ENCODE measurements at places on chromosomes 6 and 20. TPM values are rescaled to one million over a fixed set of nuclear protein-coding genes. Genes with fewer than 3 reads are reported as not detected.

The SLC2A10 gene
- polyA plus RNA-seq = 20.5 TPM

GRCh38 chr6:164164876-164165275 is 750.4 kb downstream of the QKI start:
- DNase-seq = no peak

DNA sequence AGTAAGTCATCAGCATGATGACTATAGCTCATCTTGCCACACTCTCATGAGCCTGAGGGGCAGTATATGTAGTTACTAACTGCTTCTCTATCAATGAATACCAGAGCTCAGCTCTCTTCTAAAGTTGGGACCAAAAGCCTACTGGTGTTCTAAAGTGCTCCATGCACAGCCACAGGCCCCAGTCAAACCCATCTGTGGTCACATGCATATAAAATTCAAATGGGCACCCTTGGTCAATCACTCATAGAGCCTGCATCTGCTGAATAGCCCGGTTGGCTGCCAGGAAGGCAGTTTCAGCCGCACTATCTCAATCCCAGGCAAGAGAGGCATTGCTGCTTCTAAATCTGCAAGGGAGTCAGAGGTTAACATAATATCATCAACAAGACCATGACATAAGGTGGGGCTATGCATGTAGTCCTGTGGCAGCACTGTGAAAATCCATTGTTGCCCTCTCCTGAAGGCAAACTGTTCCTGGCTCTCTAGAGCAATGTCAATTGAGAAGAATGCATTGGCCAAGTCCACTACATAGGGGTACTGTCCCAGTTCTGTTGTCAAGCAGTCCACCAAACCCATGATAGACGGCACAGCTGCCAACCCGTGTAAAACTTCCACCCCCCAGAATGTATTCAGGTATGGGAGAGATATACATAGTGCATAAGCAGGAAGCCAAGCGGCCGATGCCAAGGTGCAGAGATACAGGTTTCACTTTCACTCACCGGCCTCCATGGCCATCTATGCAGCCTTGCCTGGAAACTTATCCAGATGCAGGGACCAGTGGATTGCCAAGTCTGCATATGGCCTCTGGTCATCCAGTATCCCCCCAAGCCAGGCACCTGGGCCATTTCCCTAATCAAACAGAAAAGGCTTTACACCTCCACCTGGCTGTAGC is 76.2 kb downstream of the ALDH8A1 start:
- DNase-seq = no peak

The AKAP12 gene
- polyA plus RNA-seq = 112 TPM

The GJA10 gene
- not detected for polyA plus RNA-seq

DNA sequence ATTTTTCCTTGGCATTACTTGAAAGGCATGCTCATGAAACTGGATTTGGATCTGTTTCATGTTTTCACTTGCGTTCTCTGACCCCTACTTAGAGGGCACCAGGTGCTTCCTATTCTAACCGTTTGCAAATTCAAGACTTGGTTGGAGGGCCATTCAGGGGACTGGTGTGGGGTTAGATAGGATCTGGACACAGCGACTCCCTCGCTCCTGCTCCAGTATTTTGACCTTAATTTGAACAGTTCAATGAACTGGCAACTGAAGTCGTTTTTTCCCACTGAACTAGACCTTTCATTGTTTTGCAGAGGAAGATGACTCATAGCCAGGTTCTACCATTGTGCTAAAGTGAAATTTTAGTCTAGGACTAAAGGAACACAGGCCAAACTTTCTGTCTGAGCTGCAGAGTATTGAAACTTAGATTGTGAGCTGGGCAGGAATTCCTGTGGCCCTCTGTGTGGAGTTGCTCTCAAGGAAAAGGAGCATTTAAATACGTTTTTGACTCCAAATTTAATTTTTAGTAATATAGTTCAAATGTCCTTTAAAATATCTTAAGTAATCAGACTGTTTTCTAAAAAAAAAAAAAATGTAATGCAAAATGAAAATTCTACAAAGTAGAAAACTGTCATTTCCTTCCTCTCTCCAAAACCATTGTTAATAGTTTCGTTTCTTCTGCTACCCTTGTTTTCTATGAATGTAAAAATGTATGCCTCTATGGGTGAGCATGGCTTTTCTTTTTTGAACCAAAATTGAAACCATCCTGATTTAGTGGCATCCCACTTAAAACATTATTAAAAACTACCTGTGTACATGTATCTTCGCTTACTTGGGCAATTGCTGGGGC is 64.8 kb downstream of the UTRN start:
- peak; percentile 39 for DNase-seq

DNA sequence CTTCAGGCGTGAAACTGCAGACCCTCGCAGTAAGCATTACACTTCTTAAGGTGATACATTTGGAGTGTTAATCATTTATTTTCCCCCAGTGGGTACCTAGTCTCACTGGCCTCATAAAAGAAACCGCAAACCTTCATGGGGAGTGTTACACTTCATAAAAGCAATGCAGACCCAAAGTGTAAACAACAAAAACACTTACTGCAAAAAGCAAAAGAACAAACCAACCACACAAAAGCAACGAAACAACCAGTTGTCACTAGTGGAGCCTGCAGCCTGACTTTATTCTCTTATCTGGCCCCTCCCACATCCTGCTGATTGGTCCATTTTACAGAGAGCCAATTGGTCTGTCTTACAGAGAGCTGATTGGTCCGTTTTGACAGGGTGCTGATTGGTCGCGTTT is 23.8 kb downstream of the LY86 start:
- DNase-seq = no peak

The TREM2 gene
- polyA plus RNA-seq = 0.18 TPM

DNA sequence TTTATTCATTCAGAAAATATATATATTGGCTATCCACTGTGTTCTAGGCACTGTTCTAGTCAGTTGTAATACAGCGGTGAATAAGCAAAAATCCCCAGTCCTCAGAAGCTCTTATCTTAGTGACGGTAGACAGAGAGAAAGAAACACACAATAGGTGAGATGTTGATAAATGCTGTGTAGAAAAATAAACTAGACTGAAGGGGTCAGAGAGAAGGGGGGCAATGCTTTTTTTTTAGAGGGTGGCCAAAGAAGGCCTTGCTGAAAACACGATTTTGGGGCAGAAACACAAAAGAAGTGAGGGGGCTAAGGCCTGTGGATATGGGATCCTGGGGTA is 68.0 kb upstream of the MBOAT1 start:
- no peak for DNase-seq

- DNase-seq = no peak
These were observed 317.6 kb downstream of the HDGFL1 start for GRCh38 chr6:22886650-22887581.

DNA sequence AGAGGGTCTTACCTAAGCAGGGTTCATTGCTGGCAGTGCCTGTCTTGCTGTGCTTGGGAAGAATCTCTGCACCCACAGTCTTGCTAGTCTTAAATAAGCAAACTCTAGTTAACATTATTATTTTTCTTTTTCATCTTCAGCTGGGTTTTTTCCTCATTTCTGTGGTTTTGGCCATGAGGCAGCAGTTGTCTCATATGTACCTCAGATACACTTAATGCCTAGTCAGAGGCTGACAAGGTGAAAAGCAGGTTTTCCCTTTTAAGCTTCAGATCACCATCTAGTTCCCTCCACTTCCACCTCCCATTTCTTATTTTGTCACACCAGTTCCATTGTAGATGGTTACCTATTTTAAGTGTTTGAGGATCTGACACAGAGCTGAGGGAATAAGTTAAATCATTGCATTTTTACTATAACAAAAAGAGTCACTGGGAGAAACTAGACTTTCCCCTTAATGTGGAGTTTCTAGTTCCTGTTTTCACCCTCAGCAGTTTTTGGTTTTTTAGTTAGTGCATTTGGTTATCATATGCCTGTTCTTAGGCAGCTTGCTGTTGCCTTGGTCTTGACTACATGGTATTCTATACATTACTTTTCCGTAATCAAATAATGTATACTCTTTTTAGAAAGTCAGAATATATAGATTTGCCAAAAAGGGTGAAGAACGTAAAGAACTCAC is 46.0 kb downstream of the AFDN start:
- no peak for DNase-seq

The SNAI1 gene
- polyA plus RNA-seq = 7.7 TPM

The ANGPT4 gene
- polyA plus RNA-seq = not detected

DNA sequence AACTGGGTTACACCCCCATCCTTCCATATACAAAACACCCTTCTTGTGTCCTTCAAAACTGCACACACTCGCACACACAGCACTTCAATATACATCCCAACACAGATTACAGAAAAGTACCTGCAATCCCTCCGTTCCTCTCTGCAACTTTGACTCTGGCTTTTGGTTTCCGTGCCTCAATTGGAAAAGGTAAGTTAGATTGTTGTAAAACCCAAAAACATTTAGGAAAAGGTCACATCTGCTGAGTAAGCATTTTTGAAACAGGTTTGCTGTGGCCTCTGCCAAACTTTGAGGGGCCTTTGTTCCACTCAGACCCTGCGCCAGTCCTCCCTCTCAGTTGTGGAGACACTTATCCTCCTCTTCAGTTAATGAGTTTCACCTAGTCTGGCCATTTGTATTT is 4.2 kb downstream of the NKX2-4 start:
- no peak for DNase-seq

DNA sequence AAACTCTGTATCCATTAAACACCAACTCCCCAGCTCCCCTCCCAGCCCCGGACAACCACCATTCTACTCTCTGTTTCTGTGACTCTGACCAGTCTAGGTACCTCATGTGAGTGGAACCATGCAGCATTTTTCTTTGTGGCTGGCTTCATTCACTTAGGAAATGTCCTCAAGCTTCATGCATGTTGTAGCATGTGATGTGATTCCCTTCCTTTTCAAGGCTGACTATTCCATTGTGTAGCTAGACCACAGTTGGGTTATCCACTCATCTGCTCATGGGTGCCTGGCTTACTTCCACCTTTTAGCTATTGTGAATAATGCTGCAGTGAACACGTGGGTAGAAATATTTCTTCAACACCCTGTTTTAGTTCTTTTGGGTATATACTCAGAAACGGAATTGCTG is 8.8 kb upstream of the BPHL start:
- no peak for DNase-seq

GRCh38 chr6:144195671-144196270 is 45.5 kb downstream of the STX11 start:
- no peak for DNase-seq

The POU5F1 gene
- 0.72 TPM for polyA plus RNA-seq

The TFAP2D gene
- not detected for polyA plus RNA-seq

GRCh38 chr6:134007077-134007476 is 45.3 kb downstream of the SLC2A12 start:
- peak; percentile 42 for DNase-seq

The LY86 gene
- 2.2 TPM for polyA plus RNA-seq

DNA sequence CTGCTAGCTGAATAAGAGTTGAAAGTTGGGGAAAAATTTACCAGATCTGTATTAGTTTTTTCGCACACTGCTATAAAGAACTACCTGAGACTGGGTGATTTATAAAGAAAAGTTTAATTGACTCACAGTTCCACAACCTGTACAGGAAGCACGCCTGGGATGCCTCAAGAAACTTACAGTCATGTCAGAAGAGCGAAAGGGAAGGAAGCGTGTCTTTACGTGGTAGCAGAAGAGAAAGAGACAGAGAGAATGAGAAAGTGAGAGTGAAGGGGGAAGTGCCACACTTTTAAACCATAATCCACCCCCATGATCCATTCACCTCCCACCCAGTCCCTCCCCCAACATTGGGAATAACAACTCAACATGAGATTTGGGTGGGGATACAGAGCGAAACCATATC is 79.6 kb downstream of the KHDC1L start:
- DNase-seq = no peak

The C2 gene
- polyA plus RNA-seq = 3.6 TPM

DNA sequence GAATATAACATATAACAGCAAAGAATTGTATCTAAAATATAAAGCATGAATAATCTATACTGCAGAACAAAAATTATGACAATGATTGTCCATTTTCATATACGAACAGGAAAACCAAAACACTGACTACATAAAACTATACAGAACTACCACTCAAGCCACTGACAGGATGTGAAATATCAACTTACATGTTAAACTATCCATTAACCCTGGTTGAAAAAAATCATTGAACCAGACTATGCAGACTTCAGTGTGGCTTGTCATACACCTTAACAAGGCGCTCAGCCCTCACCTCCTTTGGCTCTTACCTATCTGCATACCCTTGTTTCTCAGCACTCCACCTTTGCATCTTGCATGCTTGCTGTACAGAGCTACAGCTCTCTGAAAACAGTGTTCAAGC is 34.9 kb downstream of the ASCC3 start:
- DNase-seq = no peak

DNA sequence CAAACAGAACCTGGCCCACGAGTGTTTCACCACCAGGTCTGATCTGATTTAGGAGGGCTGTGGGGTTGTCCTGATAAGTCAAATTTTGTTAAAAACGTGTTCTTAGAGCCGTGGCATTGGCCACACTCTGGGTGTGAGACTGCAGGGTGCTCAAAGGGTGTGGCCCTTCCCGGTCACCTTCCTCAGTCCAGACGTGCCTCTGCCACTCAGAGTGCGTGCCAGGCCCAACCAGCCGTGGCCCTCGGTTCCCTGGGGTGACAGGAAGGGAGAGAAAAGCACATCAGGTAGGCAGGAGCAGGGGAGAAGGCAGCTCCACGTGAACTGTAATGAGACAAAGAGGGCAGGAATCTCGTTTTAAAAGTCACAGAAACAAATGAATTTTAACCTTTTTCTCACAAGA is 115.4 kb downstream of the FAM120B start:
- no peak for DNase-seq

- no peak for DNase-seq
These were observed 197.7 kb upstream of the PREP start for GRCh38 chr6:105600336-105601260.

GRCh38 chr20:55232647-55233046 is 757.3 kb downstream of the DOK5 start:
- DNase-seq = no peak

The GNAS-AS1 gene
- 0.87 TPM for polyA plus RNA-seq

- no peak for DNase-seq
These were observed 50.8 kb downstream of the UTRN start for GRCh38 chr6:144335914-144336313.

The SYNE1 gene
- 94.8 TPM for polyA plus RNA-seq

The FBXO9 gene
- polyA plus RNA-seq = 108 TPM

DNA sequence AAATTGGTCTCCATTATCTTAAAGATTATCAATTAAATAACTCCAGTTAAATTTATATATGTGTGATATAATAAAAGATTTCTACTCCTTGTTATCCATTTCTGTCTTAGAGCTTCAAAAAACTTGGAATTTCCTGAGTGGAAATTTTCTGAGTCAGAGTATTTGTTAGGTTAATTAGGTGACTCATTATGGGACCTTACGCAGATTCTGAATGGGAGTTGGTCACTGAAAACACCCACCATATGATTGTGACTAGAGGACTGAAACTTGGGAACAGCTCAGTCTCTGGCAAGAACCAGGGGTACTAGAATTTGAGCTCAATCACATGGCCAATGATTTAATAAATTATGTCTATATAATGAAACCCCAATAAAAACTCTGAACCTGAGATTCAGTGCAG is 125.4 kb upstream of the HMGCLL1 start:
- DNase-seq = no peak

Measured in right lung (tissue), 10 donors.